ENCODE measurements at places on chromosomes 3 and 15.

- no peak for DNase-seq
Measured at GRCh38 chr3:149507491-149508324, 33.2 kb downstream of the TM4SF4 start.

DNA sequence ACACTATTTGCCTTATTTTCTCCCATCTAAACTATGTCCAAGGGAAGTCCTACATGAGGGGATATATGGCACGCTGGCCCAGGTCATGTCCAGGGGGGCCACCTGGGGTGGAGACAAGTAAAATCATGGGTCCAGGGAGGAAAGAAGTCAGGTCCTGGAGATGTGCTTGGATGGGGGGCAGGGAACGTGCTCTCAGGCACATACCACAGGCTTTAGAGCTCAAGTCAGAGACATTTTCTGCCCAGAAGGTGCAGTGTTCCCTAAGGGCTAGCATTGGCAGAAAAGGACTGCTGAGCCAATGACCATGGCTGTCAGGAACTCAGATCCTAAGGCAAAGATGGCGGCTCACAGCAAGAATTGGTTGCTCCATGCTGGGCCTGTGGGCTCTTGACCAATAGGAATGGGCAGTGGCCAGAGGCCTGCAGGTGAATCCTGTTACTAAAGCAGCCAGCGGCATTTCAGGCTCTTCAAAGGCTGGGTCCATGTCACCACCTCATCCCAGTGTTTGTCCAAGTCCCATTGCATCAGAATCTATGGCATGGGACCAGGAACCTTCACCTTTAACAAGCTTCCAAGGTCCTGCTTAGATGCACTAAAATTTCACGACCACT lies 175.0 kb downstream of the RPLP1 start:
- DNase-seq: no peak

DNA sequence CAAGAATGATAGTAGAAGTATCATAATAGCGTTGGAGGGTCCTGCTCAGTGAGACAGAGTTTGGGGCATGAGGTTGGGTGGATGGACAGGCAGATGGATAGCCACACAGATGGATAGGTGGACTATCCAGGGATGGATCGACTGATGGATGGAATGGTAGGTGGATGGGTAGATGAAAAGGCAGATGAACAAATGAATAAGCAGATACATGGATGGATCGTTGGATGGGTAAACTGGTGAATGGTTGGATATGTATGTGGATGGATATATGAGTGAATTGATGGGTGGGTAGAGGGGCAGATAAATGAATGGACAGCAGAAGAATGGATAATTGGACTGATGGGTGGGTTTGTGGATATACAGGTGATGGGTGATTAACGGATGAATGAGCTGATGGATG lies 9.5 kb downstream of the CPNE9 start:
- DNase-seq: no peak

- DNase-seq: no peak
Measured at GRCh38 chr3:185764980-185765370, 59.9 kb downstream of the IGF2BP2 start.

- peak; percentile 32 for DNase-seq
Measured at GRCh38 chr3:134197681-134198261, 52.9 kb downstream of the RYK start.

GRCh38 chr3:147393943-147394883 lies 12.1 kb downstream of the ZIC4 start:
- DNase-seq: no peak

DNA sequence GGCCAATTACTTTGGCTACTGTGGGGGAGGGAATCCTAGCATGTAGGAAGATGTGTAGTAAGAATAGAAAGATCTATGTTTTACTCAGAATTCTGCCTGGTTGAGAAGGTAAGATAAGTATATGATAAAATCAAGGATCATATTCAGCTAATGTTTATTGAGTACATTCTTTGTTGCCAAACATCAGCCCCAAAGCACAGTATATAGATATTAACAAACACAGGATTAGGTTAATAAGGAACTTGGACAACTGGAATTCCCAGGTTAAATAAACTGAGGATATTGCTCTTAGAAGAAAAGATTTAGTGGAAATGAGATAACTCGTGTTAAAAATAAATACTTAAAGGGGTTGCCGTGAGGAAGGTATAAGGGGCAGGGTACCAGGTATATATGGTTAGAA lies 129.6 kb downstream of the FILIP1L start:
- no peak for DNase-seq

GRCh38 chr3:166799-167198 lies 29.8 kb upstream of the CHL1 start:
- DNase-seq: no peak

GRCh38 chr15:95868970-95869369 lies 461.5 kb upstream of the NR2F2 start:
- DNase-seq: no peak

GRCh38 chr15:60121845-60122244 lies 117.7 kb downstream of the FOXB1 start:
- DNase-seq: no peak

GRCh38 chr3:85801955-85802354 lies 843.2 kb downstream of the CADM2 start:
- DNase-seq: no peak

GRCh38 chr3:126578702-126579101 lies 20.0 kb upstream of the C3orf22 start:
- no peak for DNase-seq

DNA sequence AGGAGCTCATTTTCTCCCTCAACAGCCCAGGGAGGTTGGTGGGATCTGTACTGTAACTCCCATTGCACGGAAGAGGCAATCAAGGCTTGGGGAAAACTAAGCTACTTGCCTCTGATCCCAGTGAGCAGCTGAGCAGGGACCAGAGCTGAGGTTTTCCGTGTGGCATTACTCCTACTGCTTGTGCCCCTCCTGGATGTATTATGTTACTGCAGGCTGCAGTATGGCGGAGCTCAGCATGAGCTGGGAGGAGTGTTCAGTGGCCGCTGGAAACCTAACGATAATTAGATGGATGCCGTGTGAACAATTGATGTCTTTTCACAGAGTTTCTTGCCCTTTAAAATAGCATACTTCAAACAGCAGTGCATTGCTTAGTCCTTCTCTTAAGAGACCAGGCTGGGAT lies 2.0 kb upstream of the TPRG1 start:
- no peak for DNase-seq

- DNase-seq: no peak
Measured at GRCh38 chr3:64303401-64303800, 78.1 kb upstream of the PRICKLE2 start.

- DNase-seq: no peak
Measured at GRCh38 chr3:99902091-99902490, 84.4 kb downstream of the CMSS1 start.

DNA sequence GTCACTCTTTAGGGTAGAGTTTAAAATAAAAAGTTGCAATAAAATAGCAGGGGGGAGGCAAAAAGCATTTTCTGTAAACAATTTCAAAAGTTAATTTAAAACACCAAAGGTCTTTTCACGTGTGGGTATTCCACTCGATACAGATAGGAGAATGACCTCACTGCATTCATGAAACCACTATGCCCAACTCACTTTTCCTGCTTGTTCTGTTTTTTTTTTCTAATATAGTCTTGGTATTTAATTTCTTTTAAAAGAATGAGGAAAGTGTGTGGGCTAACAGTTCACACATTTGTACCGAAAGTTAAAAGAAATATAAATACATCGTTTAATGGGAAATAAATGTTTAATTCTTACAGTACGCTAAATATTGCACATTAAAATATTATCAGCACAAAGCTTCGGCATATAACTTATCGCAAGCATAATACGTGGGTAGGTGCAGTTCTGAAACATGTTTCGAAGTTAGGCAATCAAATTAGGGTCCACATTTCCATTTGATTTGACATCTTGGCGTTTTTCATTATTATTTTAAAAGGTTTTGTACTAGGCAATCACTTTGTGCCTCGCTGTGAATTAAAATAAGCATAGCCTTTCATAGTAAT lies 41.4 kb downstream of the VGLL4 start:
- DNase-seq: no peak
